ENCODE measurements at places on chromosomes 11 and 22.

- DNase-seq = no peak
Measured at GRCh38 chr11:72605973-72606747, 68.1 kb downstream of the PDE2A start.

DNA sequence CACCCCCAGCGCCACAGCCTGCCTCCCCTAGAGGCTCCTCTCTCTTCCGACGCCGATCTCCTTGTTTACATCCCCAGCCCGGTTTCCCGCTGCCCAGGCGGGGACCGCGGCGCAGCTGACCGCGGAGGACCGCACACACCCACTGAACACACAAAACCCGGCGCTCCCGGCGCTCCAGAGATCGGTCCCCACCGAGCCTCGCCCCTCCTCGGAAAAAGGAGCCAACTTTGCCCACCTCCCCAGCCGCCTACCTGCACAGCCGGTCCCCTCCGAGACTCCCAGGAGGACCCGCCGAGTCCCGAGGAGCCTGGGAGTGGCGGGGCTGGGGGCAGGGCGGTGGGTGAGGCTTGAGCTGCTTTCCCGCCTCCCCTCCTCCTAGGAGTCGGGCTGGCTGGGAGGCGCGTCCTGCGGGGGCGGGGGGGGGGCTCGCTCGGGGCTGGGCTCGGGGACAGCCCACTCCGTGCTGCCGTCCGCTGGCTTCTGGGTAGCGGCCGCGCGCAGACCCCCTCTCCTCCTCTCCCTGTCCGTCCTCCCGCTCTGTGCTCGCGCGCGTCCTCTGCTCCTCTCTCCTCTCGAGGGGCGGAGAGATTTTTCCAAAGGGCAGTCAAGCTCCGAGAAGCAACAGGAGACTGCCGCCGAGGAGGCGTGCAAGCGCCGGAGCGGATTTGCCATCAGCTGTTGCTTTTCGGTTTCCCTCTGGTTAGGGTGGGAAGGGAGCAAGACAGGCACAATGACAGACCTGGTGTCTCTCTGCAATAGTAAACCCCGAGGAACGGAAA, at the start of gene FXYD6:
Gene FXYD6, minus strand, starts transcription at position 318 of the 779 bp plus-strand sequence. CDS start 33,882 bp downstream, outside the sequence.
- DNase-seq = peak; percentile 89

- DNase-seq = no peak
Measured at GRCh38 chr11:650482-650881, 13.4 kb downstream of the DRD4 start.

GRCh38 chr11:57680552-57680874, 12.6 kb downstream of the ZDHHC5 start:
- no peak for DNase-seq

DNA sequence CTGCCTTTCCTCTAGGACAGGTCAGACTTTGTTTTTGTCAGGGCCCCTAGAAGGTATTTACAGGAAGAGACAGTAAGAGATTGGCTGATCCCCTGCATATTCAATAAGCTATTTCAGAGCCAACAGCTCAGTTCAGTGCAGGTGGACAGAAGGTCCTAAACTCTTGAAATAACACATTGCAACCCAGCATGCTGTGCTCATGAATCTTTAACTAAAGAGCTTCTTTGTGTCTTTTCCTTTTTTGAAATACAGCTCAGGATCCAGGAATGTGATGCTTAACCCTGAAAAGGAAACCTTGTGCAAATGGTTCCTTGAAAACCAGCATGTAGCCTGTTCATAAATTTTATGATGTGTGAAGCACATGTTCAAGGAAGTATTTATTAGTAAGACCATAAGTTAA, 43.9 kb downstream of the BBOX1 start:
- DNase-seq = no peak

DNA sequence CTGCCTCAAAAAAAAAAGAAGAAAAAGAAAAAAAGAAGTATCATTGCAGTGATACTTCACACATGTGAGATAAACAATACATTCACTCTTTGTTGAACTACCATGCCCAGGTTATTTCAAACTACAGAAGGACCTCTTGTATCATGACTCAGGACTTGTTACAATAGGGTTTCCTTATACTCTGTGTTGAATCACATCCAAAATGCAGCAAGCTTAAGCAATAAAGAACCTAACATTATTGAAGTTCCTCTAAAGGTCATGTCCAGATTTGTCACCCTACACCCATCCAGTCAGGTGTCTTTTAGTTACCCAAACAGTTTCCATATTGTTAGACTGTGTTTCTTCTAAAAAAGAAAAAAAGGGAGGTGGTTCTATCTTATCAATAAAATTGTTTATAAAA, 26.9 kb upstream of the ALKBH3 start:
- no peak for DNase-seq

GRCh38 chr22:25172153-25172552, 27.5 kb upstream of the CRYBB3 start:
- DNase-seq = no peak

- DNase-seq = no peak
Measured at GRCh38 chr11:101686514-101686913, 102.7 kb upstream of the TRPC6 start.

DNA sequence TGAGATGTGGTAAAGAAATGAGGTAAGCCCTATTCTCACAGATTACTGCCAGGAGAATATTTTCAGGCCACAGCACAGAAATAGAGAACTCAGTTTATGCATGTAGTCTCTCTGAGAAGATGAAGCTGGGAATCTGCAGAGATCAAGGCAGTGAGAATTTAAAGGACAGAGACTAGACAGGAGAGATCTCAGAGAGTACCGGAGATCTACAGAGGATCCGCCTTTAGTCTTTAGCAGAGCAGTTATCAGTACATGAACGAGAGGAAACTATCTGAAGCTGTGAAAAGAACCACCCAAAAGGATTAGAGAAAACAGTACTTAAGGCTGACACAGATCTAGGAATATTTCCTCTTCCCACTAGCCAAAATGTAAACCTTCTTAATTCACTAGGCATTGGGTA, 101.5 kb downstream of the DLG2 start:
- no peak for DNase-seq

GRCh38 chr11:68411501-68411991, 49.0 kb upstream of the PPP6R3 start:
- no peak for DNase-seq

DNA sequence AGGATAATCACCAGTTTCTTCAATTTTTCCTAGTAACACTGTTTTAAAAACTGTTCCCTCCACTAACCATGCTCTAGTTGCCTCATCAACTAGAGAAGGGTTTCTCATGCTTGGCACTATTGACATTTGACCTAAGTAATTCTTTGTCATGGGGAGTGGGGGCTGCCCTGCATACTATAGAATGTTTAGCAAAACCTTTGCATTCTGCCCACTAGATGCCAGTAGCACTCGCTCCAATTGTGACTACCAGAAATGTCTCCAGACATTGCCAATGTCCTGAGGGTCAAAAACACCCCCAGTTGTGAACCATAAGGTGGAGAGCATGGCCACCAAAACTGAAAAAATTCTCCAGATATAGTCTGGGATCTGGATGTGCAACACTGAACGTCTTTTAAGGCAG, 27.6 kb upstream of the BMAL1 start:
- DNase-seq = peak; percentile 13

DNA sequence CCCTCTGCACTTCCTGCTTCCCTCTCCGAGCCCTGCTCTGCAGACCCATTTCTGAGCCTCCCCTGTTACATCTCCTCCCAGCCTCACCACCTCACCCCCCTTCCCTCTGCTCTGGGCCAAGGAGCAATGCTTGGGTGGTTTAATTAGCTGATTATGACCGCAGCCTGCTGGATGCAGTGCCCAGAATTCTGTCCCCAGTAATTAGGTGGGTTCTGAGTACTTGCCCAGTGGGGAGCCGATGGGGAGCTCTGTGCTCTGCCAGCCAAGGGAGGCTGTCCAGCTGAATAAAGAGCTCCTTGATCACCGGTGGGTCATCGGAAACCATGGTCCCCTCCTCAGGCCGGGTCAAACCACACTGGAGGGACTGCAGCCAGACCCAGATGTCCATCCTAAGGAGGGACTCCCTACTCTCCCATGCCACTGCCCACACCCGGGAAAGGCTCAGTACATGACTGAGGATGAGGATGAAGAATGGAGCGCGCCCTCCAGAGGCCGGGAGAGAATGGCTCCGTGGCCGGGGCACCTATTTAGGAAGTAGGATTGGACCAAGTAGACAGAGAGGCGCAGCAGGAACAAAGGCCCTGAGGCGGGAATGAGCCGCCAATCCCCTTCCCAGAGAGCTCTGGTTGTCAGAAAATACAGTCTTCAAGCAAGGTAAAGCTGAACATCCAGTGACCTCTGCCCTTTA, 9.1 kb downstream of the ARRB1 start:
- peak; percentile 51 for DNase-seq

DNA sequence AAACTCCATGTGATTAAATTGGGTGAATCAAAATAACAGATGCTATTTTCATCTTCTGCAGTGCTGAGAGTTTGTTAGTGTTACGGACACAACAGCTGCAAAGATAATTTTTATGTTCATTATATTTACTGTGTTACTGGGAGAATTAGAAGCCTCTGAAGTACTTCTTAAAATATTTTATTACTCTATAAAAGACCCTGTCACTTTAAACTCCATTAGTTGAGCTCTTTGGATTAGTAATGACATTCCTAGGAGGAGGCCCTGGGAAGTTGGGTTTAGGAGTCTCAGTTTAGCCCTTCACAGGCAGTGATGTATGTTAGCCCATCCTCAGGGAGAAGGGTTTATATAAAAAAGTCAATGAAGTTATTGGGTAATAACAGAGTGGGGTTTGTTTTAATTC, 596.7 kb downstream of the JRKL start:
- no peak for DNase-seq

DNA sequence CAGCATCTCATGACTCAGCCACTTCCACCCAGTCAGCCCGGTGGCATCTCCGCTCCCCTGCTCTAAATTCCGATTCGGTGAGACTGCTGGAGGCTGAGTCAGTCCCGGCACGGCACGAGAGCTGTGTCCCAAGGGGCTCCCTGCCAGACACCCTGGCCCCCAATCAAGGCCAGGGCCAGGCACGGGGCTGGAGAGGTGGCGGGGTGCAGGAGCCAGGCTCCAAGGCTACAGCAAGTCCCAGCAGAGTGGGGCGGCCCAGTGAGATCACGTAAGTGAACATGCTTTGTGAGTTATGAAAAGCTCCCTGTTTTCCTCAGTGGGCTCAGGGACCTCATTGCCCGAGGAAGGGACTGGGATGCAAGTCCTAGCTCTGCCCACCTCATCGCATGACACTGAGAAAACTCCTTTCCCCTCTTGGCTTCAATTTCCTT, 3.0 kb downstream of the C11orf68 start:
- DNase-seq = no peak

- DNase-seq = no peak
Measured at GRCh38 chr11:40328890-40329614, 1130.4 kb downstream of the LRRC4C start.

DNA sequence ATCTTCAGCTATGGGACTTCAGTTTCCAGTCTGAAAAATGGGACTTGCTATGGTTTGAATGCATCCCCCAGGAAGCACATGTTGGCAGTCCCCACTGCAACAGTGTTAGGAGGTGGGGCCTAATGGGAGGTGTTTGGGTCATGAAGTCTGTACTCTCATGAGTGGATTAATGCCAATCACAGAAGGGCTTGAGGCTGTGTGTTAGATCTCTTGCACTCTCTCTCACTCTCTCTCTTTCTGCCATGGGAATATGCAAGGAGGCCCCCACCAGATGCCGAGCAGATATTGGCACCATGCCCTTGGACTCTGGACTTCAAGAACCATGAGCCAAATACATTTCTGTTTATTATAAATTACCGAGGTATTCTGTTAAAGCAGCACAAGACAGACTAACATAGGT, 7.8 kb upstream of the AP1B1 start:
- DNase-seq = no peak

- no peak for DNase-seq
Measured at GRCh38 chr11:114190630-114191029, 105.6 kb upstream of the NNMT start.

- DNase-seq = no peak
Measured at GRCh38 chr11:118689503-118689851, 10.0 kb upstream of the TREH start.

GRCh38 chr11:57294225-57295131, 30.3 kb downstream of the TNKS1BP1 start:
- no peak for DNase-seq

DNA sequence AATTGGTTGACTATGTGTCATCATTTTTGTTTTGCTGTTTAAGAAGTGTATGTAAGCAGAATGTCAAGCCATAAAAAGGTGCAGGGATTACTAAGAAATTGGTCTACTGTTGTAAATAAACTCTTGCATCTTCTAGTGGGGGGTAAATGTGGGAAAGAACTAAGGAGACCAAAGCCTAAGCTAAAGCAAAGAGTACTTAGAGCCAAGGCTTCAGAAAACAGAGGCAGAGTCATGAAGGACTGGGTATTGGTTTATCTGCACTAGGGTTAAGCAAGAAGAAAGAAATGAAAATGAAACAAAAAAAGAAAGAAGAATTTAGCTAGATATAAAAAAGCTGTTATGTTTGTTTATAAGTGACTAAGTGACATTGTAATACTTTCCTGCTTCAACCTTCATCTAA, 628.1 kb downstream of the METTL15 start:
- DNase-seq = no peak

DNA sequence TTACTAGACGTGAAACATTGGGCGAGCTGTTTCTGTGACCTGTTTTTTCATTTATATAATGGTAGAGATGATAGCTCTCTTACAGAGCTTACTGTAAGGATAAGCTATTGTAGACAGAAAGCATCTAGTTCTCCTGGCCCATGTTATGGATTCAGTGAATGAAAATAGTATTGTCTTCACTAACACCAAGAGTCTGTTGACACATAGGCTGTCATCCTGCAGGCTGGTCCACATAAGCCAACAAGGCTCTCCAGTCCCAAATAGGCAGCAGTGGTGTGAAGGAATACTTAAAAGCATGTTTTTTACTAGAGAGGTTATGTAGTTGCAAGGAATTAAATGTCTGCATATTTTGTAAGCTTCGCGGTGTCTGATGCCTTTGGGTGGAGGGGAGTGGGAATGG, 377.8 kb upstream of the CCDC90B start:
- no peak for DNase-seq

DNA sequence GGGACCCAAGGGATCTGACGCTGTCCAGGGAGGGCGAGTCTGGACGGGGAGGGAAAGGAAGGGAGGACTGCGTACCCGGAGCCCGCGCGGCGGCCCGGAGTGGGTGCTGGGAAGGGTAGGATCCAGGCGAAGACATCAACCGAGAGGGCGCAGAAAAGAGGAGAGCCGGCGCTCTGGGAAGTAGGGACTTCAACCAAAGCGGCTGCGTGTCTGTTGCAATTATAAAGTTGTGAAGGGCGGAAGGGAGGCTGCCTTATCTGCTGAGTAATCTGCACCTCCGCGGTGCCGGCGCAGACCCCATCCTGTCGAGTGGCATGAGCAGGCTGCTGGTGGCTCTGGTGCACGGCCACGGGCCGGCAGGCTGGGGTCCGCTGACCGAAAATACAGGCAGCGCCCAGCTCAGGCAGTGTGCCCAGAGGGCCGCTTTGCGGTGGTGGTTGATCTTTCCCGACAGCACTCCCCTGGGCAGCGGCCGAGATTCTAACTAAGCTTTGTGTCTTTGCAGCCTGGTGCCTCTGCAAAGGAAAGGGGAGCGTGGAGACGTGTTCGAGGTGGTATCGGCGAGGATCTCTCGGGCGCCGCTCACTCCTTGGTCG, 978 bp downstream of the C11orf87 start:
- peak; percentile 94 for DNase-seq

- no peak for DNase-seq
Measured at GRCh38 chr11:126512251-126512650, 156.8 kb downstream of the ST3GAL4 start.

GRCh38 chr11:27863637-27864036, 163.4 kb upstream of the BDNF start:
- DNase-seq = no peak

Data from NCI-H526 (cell line).